Thoracic aorta (tissue), 2 donors: ENCODE measurements at places on chromosomes 2 and 18.

- no peak for DNase-seq
These were observed 191.7 kb downstream of the PRKCE start for GRCh38 chr2:45843136-45843535.

DNA sequence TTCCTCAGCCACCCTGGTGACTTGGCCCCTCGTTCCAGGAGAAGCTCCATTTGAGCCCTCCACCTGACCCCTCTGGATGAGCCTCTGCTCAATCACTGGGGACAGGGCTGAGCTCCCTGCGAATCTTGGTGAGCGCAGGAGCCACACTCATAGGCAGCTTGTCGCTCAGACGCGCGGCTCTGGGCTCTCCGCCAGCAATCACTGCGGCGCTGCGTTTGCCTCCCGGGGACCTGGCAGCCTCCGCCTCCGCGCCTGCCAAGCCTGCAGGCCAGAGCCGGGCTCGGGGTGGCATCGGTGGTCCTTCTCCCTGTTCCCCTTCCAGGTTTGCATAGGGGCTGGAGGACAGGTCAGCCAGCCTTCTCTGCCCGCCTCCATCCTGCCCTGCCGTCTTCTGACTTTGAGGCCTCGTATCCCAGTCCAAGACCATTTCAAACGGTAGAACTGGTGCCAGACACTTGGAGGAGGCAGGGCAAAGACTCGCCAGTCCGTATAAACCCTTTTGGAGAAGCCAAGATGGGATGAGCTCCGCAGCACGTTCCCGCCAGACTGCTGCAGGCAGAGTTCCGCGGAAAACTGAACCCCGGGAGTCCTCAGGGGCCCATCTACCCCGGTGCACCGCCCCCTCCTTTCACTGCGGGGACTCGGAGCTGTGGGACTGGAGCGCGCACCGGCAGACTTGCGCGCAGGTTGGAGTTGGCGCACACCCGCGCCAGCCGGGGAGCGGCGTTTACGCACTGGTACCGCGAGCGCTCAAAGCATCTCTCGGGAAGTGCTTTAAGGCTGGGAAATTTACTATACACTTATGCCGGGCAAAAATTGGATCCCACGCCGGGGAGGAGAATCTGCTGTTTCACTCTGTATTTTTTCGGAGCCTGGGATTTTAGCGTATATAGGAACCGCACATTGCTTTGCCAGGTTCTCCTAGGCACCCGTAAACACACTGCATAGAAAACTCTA lies 1.1 kb upstream of the TACR1 start:
- DNase-seq, result no peak

- DNase-seq, result no peak
These were observed 64.5 kb downstream of the CAVIN2 start for GRCh38 chr2:191782351-191782750.

DNA sequence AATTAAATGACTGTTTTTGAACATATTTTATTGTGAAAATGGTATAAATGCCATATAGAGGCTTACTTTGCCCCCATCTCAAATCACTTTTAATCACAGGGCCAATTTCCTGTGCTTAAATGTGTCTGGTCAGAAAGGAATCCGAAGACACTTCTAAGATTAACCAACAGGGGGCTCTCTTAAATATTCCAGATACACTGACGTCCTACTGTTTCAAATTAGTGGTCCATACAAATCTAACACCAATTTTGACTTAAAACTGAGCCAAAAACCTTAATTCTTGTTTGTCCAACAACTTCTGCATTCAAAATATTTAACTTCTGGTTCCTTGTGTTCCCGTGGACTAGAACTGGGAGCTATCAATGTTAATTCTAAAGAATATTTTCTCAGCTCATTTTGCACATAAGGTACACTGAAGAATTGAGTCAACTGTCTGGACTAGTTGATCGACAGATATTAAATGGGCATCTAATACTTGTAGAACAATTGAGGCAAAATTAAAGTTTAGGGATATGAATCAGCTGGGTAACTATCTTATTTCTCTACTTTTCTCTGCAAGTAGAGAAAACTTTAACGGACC lies 557.5 kb downstream of the ARHGAP15 start:
- no peak for DNase-seq
